Stimulated activated CD4-positive, alpha-beta T cell treated with anti-CD3 and anti-CD28 coated beads, Interleukin-15, amount 100 ng/mL, for 1 hour (primary cell): ENCODE measurements at places on chromosomes 12 and 14.

GRCh38 chr12:130700492-130701401, 15.4 kb downstream of the RIMBP2 start:
- no peak for DNase-seq

DNA sequence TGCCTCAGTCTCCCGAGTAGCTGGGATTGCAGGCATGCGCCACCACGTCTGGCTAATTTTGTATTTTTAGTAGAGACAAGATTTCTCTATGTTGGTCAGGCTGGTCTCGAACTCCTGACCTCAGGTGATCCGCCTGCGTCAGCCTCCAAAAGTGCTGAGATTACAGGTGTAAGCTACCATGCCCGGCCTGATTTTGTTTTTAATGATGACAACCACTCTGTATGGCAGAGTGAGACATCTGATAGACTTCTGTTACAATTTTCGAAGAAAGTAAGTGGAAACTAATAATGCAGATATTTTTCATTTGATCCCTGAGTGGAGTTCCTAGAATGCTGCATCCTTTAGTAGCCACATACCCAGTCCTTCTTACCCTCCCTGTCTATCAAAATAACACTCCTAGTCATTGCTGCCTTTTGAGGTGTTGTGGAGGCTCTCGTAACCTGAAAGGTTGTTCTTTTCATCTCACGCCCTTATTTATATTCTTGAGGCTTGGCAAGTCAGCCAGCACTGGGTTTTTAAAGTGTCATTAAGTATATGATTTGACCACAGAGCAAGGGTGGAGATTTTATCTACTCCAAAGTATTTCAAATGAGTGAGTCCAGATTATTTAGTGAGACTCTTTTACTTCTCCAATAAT, 5.9 kb upstream of the EID3 start:
- DNase-seq, result no peak

DNA sequence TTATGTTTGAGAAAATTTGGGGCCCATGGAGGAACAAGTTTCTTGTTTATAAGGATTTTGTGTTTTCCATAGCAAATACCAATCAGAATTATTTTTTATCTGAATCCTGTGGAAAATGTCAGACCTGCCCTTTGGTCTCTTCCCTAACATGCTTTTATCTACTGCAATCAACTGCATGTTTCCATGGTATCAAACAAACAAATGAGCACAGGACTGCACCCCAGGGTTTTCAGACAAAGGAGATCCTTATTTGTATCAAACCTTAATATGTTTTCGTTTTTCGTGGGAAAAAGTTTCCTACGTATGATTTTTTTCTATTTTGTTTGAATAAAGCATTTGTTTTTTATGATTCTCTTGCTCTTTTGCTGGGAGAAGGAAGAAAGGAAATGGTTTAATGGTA, 91.1 kb downstream of the GPR135 start:
- DNase-seq, result no peak

GRCh38 chr14:75236467-75236866, 42.2 kb upstream of the FOS start:
- no peak for DNase-seq

DNA sequence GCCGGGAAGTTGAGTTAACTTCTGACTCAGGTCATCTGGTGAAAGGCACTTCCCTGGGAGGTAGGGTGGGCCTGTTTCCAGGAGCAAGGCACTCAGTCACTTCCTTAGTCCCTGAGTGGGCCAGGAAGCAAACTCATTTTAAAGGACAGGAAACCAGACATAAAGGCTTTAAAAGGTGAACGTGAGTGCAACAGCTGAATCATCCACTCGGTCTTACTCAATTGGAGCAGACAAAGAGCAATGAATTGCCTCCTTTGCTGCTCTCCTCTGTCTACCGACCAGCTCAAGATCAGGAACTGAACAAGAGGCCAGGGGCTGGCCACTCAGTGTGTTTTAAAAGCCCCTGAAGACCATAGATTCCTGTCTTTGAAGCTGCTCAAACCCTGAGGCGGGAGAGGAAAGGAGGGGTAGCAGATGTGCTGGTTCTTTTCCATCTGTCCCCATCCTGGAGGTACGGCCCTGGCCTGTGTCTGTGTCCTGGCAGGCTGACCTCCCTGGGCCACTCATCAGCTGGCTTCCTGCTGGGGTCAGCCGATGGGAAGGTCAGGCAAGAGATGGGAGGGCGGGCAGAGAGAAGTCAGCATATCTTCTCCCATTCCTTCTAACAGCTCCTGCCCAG, 148.9 kb downstream of the PPM1H start:
- DNase-seq, result no peak

DNA sequence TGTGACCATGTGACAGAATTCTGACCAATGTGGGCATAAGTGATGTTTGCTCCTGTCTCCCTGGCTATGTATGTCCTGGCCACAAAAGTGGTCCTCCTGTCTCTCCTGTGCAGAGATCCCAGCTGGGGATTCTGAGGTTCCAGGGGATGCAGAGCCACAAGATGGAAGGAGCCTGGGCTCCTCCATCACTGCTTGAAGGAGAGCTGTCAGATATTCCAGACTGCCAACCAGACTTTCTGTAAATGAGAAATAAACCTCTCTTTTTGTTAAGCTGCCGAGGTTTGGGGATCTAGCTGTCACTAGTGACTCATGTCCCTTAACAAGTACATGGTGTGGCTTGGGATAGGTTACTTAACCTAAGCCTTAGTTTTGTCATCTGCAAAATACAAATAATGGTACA, 21.9 kb downstream of the BDKRB1 start:
- no peak for DNase-seq
